ENCODE measurements at places on chromosomes 3 and 15. TPM values are rescaled to one million over a fixed set of nuclear protein-coding genes. Genes with fewer than 3 reads are reported as not detected.

DNA sequence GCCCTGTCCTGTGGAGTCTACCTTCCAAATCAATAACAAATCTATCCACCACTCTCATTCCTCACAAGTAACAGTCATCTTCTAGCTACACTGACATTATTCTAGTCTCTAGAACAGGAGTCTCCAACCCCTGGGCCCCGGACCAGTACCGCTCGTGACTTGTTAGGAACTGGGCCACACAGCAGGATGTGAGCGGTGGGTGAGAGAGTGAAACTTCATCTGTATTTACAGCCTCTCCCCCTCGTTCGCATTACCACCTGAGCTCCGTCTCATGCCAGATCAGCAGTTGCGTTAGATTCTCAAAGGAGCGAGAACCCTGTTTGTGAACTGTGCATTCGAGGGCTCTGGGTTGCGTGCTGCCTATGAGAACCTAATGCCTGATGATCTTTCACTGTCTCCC, 31.9 kb downstream of the ROBO2 start:
- DNase-seq: no peak

CDHR4 gene
- total RNA-seq: 0.10 TPM

- DNase-seq: no peak
Measured at GRCh38 chr3:67524046-67524445, 130.4 kb downstream of the SUCLG2 start.

DNA sequence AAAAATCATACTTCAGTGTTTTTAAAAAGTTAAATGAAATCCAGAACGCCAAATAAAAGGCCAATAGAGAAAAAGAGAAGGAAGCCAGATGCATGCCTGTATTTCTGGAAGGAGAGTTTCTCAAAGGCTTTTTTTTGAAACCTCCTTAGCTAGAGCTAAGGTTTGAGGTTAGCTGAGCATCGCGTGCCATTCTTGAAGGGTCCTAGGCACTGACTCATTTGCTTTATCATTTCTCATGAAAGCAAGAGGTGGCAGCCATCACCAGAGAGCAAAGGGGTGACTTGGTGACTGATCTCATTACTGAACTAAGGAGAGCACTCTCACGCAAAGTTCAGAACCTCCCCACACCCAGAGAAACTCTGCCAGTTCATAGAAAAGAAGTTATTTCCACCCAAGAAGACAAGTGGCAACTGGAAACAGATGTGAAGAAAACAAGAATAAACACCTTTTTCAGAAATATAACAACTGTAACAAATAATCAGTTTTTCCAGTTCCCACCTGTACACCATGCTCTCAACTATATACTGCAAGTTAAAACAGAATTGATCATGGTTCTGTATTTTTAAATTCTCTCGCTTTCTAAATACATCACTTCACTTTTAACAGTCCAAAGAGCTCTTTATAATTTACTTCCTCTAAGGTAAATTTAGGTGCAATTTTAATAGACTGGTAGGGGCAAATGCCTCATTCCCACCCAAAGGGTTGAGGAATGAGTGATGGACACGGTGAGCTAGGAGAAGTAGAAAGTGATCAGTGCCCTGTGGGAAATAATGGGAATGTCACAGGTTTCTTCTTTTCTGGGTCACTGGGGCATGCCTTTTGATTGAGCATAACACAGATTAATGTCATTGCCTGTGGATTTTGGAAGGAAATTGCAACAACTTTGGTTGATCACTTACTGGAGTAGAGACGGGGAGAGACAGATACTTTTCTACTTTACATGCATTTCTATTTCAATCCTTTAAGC, 24.7 kb downstream of the GPR15 start:
- no peak for DNase-seq

DNA sequence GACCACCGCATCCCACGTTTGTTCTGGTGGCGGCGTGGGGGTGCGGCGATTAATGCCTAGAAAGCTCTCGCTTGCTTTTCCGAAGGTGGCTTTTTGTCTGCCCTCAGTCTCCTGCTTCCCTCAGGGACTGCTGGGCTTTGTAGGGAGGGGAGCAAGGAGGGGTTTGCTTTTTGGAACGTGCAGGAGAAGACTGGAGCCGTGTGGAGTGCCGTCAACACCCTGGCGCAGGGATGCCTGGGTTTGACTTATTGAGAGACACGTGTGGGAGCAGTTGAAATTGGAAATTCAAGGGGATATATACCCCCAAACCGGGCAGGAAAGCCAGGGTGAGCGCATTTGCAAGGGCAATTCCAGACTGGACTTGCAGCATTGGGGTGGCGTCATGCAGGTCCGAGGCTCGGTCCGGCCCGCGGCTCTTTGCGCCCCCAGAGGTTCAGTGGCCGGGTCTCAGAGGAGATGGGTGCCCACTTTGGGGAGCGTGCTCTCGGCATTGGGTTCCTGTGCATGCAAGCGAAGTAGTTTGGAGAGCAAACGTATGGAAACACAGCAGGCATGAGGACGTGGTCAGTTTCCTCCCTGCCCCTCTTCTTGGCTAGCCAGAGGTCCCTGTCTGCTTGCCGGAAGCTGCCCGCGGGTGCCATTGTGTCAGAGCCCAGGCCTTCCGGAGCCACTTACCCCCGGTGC, 2.1 kb downstream of the EPHB1 start:
- no peak for DNase-seq

GRCh38 chr3:13025090-13025489, 48.1 kb downstream of the IQSEC1 start:
- DNase-seq: no peak

DNA sequence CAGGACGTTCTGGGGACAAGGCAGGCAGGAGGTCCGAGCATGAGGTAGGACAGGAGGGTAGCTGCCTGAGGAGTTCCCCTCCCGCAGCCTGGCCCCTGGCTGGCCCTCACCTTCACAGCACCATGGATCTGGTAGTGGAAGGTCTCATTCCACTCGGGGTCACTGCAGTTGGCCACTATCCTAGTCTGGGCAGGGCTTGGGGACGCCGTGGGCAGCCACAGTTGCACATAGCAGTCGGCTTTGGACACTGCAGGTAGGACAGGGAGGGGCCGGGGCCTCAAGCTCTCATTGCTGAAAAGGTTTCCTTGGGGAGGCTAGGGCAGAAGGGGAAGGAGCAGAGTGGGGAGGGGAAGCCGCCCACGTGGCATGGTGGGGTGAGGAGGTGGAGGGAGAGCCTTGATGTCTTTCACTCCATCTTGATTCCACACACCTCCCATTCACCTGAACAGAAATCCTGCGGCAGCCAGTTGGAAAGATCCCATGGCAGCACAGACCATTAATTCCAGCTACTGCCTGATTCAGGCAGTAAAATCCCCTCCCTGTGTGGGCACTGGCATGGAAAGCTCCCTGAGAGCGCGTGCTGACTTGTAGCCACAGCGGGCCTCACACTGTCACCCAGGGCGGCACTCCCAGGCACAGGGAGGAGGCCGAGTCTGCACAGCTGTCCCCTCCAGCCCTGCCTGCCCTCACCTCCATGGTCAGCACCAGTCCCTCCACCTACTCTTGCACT, 2.1 kb downstream of the PLA2G4F start:
- DNase-seq: no peak

- DNase-seq: no peak
Measured at GRCh38 chr3:57727106-57727505, 29.0 kb upstream of the SLMAP start.

CYP8B1 gene
- total RNA-seq: not detected
